ENCODE measurements at places on chromosomes 13 and 19. TPM values are rescaled to one million over a fixed set of nuclear protein-coding genes. Genes with fewer than 3 reads are reported as not detected.

ADGRE3 gene
- total RNA-seq = not detected

FPR1 gene
- 0.31 TPM for total RNA-seq

ZNF527 gene
- 4.6 TPM for total RNA-seq

SIGLECL1 gene
- not detected for total RNA-seq

ZIC2 gene
- total RNA-seq = under 0.01 TPM

ZNF91 gene
- 43.7 TPM for total RNA-seq

CEACAM7 gene
- not detected for total RNA-seq

GRIN3B gene
- total RNA-seq = 1.1 TPM

THSD8 gene
- not detected for total RNA-seq

ETV2 gene
- not detected for total RNA-seq

CD209 gene
- total RNA-seq = not detected

CYP4F3 gene
- 0.59 TPM for total RNA-seq

KIR3DL2 gene
- total RNA-seq = not detected

NLRP9 gene
- not detected for total RNA-seq

C1QTNF9 gene
- not detected for total RNA-seq

NPAS1 gene
- total RNA-seq = 1.1 TPM

APLP1 gene
- total RNA-seq = 10.7 TPM

RCBTB2 gene
- total RNA-seq = 12.0 TPM
